ENCODE measurements at places on chromosomes 6 and 20.

GRCh38 chr20:48999890-49000870 lies 45.9 kb upstream of the CSE1L start:
- DNase-seq = no peak

GRCh38 chr6:63730311-63730710 lies 94.7 kb downstream of the PHF3 start:
- DNase-seq = no peak

- peak; percentile 18 for DNase-seq
Observed at GRCh38 chr20:22684763-22685443, 100.5 kb upstream of the FOXA2 start.

- no peak for DNase-seq
Observed at GRCh38 chr6:74177506-74177905, 481.5 kb downstream of the CD109 start.

- no peak for DNase-seq
Observed at GRCh38 chr6:129638055-129638684, 71.8 kb downstream of the ARHGAP18 start.

GRCh38 chr6:1613688-1614447 lies 4.2 kb downstream of the FOXC1 start:
- no peak for DNase-seq

Measured in NCI-H1092 treated with DMSO at 0.1 percent for 48 hours (cell line).